ENCODE measurements at places on chromosomes 13 and 19. TPM values are rescaled to one million over a fixed set of nuclear protein-coding genes. Genes with fewer than 3 reads are reported as not detected.

Gene CGB5
- not detected for total RNA-seq

Gene CRLF1
- 13.9 TPM for total RNA-seq

DNA sequence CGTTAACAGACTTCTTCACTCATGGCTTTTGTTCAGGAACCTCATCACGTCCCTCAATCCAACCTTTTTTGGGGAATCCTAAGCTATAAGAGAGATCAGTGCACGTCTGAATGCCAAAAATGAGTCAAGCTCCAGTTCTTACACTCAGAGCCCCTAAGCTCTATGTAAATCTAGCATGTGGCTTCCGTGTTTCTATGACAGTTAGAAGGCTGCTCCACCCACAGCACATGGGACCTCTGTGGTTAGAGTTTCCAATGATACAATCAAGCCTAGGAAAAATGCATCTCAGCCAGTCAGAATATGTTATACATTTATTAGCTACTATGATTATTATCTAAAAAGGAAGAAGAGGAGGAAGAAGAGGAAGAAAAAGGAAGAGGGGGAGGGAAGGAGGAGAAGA, 135.9 kb downstream of the ENOX1 start:
- H3K27ac ChIP-seq: no peak overlapping the region
- no peak for DNase-seq
- H3K36me3 ChIP-seq: no peaks in the 10 kb centered on the region
- H3K4me1 ChIP-seq: no peaks in the 10 kb centered on the region
- no peak overlapping the region for H3K4me3 ChIP-seq

Gene CEACAM4
- 0.17 TPM for total RNA-seq

DNA sequence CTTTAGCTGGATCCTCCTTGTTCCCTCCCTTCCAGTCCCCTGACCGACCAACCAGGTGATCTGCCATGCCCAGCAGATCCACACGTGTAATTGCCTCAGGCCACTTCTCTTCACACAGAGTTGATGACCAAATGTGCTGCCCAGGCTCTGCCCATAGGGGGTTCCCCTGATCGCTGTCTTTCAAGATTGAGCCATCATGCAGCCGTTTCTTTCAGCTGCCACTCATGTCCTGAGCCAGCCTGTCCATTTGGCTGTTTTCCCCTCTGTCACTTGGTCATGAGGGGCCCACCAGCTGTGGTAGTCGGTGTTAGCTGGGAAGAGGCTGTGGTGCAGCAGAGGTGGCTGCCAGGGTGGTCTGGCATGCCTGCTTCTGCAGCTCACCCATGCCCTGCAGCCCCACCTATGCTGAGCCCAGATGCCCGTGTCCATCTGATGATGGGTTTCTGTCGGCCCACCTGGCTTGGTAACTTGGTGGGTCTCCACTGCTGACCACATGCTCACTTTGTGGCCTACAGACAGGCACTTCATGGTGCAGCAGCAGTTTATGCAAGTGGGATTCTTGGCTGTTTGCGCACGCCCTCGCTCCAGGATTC, 35.6 kb upstream of the GPR183 start:
- no peak overlapping the region for H3K27ac ChIP-seq
- no peaks in the 10 kb centered on the region for H3K4me1 ChIP-seq
- no peak overlapping the region for H3K4me3 ChIP-seq

DNA sequence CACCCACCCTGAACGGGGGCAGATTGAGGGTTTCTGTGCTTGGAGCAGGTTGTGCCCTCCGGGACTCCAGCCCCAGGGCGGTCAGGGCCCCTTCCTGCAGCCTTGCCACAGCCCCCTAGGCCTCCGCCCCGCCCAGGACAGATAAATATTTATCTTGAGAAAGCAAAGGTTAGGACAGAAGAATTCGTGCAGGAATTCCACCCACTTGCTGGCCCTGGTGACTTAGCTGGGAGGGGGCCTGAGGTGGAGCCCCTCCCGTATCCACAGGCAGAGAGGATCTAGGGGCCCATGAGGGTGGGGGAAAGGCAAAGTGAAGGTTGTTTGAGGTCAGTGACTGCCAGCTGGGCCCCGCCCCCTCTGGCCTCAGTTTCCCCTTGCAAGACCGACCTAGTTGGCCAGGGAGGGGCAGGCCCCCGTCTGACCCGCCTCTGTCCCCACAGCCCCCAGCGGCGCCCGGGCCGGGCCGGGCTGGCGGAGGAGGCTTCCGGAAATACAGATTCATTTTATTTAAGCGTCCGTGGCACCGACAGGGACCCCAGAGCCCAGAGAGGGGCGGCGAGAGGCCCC, 5.2 kb downstream of the MIDN start:
- peak overlapping the region; percentile 99 for H3K27ac ChIP-seq
- peaks cover 50% of the 10 kb centered on the region for H3K4me1 ChIP-seq
- no peaks in the 10 kb centered on the region for H3K27me3 ChIP-seq
- peaks cover 72% of the 10 kb centered on the region for H3K36me3 ChIP-seq
- DNase-seq: no peak
- H3K4me3 ChIP-seq: peak overlapping the region; percentile 80

DNA sequence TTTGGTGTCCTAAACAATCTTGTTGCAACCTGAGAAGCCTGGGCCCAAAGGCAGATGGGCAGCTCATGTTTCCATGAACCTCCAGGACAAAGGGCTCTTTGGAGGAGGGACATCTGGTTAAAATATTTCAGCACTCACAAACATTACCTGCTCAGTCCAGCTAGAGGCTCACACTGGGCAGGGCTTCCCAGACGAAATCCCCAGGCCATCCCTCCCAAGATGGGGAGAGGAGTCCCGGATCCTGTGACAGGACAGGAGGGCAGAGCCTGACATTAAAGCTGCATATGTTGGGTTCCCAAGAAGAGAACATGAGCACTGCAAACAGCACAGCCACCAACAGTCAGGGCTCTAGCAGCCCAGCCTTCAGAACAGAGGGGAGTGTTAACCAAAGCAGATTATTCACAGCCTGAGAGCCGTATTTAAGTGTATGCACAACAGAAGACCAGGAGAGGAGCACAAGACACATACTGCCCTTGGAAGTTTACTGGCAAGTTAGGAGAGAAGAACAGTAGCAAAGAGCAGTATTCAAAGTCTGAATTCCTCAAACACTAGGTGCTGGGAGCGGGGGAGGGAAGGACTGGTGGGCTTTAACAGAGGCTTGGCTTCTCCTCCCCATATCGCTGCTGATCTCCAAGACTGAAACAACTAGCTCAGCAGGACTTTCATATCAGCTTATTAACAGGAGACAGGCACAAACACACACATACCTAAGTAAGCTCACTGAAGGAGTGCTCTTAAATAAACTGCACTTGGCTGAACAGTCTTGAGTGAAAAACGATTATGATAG, 12.3 kb downstream of the ATP7B start:
- no peaks in the 10 kb centered on the region for H3K36me3 ChIP-seq
- peaks cover 28% of the 10 kb centered on the region for H3K4me1 ChIP-seq
- H3K27me3 ChIP-seq: no peaks in the 10 kb centered on the region

Gene SIGLEC11
- total RNA-seq: not detected

DNA sequence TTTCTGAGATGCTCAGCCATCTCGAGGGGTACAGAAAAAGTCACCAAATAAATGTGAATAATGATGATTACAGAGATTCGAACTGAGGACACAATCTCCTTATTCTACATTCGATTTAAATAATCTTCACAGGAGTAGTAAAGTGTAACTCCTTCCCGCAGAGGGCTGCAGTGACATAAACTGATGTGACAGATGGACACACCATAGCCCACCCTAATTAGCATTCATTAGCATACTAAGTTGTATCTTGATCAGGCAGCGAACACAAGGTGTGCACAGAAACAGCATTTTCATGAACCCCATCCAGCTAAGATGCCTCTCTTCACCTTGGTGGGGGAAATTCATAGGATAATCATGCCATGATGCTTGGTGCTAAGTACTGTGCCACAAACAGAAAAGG, 83.0 kb downstream of the TNFSF11 start:
- no peak for DNase-seq
- no peak overlapping the region for H3K4me3 ChIP-seq
- H3K27me3 ChIP-seq: no peaks in the 10 kb centered on the region
- H3K4me1 ChIP-seq: no peaks in the 10 kb centered on the region
- no peaks in the 10 kb centered on the region for H3K36me3 ChIP-seq

GRCh38 chr19:49972841-49973240, 11.9 kb upstream of the SIGLEC11 start:
- peaks cover 12% of the 10 kb centered on the region for H3K27me3 ChIP-seq
- H3K27ac ChIP-seq: no peak overlapping the region
- H3K36me3 ChIP-seq: peaks cover 23% of the 10 kb centered on the region
- DNase-seq: peak; percentile 22

DNA sequence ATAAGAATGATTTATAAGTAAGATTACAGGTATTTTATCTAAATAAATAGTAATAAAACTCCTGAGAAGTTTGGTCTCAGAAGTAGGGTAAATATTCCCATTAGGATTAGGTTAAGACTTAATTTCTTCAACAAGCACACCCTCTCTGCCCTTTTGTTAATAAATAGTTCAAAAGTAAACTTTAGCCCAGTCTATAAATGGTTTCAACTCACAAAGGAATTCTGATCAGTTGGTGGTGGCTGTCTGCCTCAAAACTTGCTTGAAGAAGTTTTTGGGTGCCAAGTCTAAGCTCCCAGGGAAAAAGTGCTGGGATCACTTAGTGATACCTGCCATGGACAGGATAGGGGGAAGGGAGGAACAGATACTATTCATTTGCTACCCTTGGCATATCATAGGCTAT, 22.9 kb downstream of the MBNL2 start:
- no peak for DNase-seq
- peaks cover 95% of the 10 kb centered on the region for H3K4me1 ChIP-seq
- H3K36me3 ChIP-seq: no peaks in the 10 kb centered on the region
- peak overlapping the region; percentile 75 for H3K27ac ChIP-seq
- H3K4me3 ChIP-seq: no peak overlapping the region
- H3K27me3 ChIP-seq: no peaks in the 10 kb centered on the region

- H3K27ac ChIP-seq: no peak overlapping the region
- no peaks in the 10 kb centered on the region for H3K27me3 ChIP-seq
- no peak overlapping the region for H3K4me3 ChIP-seq
- no peak for DNase-seq
- H3K36me3 ChIP-seq: no peaks in the 10 kb centered on the region
These were observed 28.9 kb upstream of the CYSLTR2 start for GRCh38 chr13:48624858-48625257.

GRCh38 chr13:97018029-97018819, 23.9 kb upstream of the OXGR1 start:
- H3K27ac ChIP-seq: no peak overlapping the region
- no peaks in the 10 kb centered on the region for H3K27me3 ChIP-seq
- no peaks in the 10 kb centered on the region for H3K4me1 ChIP-seq
- DNase-seq: no peak
- no peak overlapping the region for H3K4me3 ChIP-seq

- no peaks in the 10 kb centered on the region for H3K27me3 ChIP-seq
- H3K4me3 ChIP-seq: no peak overlapping the region
- H3K36me3 ChIP-seq: peaks cover 58% of the 10 kb centered on the region
- peak overlapping the region; percentile 21 for H3K27ac ChIP-seq
- no peaks in the 10 kb centered on the region for H3K4me1 ChIP-seq
These were observed 25.9 kb downstream of the RCN3 start for GRCh38 chr19:49553451-49554271.

- no peaks in the 10 kb centered on the region for H3K36me3 ChIP-seq
- H3K27ac ChIP-seq: no peak overlapping the region
- H3K27me3 ChIP-seq: no peaks in the 10 kb centered on the region
- H3K4me3 ChIP-seq: no peak overlapping the region
- DNase-seq: no peak
These were observed 20.0 kb upstream of the GPR18 start for GRCh38 chr13:99278200-99278599.

DNA sequence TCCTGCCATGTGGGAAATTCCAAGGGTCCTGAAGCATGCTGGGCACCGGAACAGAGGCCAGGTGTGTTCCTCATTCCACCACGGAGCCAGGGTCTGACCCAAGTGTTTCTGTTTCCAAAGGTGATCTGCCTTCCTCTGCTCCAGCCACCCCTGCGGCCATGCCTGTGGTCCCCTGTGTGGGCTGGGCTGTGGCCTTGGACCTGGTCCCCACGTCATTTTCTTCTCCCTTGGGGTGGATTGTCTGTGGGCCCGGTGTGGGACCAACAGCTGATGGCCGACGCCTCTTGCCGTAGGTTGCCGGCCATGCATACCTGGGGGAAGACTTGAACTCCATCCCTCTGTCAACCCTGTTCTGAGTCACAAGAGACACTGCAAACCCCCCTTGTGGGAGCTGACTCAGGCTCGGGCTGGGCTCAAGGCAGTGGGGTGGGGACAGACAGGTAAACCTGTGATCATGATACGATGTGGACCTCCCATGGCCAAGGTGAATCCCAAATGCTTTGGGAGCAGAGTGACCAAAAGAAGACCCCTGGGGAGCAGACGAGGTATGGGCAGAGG, 35.0 kb downstream of the ATP11A start:
- no peak overlapping the region for H3K4me3 ChIP-seq
- peak overlapping the region; percentile 83 for H3K27ac ChIP-seq
- peaks cover 53% of the 10 kb centered on the region for H3K4me1 ChIP-seq
- no peaks in the 10 kb centered on the region for H3K27me3 ChIP-seq
- DNase-seq: no peak
- no peaks in the 10 kb centered on the region for H3K36me3 ChIP-seq

All from psoas muscle (tissue), 8 donors.